NCI-H226 (cell line): ENCODE measurements at places on chromosomes 7 and 10.

GRCh38 chr7:157526913-157527634, 190.3 kb downstream of the DNAJB6 start:
- no peak for DNase-seq

GRCh38 chr10:99612167-99612831, 7.9 kb downstream of the SLC25A28 start:
- DNase-seq: peak; percentile 28

DNA sequence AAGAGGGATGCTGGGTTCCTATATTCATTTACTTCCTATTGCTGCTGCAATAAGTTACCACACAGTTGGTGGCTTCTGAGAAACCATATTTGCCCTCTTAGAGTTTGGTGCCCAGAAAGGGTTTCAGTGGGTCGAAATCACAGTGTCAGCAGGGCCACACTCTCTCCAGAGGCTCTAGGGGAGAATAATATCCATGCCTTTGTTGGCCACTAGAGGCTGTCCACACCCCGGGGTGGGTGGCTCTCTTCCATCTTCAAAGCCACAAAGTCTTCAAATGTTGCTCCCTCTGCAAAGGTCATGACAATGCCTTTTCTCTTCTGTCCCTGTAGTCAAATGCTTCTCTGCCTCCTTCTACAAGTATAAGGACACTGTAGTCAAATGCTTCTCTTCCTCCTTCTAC, 989.4 kb downstream of the CCSER2 start:
- DNase-seq: no peak

- DNase-seq: no peak
These were observed 76.8 kb upstream of the LRRN3 start for GRCh38 chr7:111014079-111014478.

DNA sequence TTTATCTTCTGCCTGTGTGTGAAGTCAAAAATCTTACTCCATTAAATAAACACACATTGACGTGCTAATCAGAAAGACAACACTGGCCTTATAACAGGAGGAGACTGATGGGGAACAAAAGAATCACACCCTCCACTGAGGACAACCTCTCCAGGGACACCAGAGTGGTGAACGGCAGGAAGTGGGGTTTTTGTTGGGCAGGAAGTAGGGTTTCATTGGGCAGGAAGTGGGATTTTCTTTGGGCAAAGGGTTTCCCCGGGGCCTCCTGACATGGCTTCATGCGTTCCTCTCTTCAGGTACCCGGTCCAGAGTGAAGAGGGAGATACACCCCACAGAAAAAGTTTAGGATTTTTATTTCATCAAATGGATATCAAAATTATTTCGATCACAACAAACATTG, 30.6 kb downstream of the ADARB2 start:
- DNase-seq: no peak
